ENCODE measurements at places on chromosomes 3 and 15.

- no peak for DNase-seq
Measured at GRCh38 chr3:128412180-128413002, 54.3 kb downstream of the DNAJB8 start.

- DNase-seq: no peak
Measured at GRCh38 chr15:31499953-31500765, 173.5 kb downstream of the KLF13 start.

DNA sequence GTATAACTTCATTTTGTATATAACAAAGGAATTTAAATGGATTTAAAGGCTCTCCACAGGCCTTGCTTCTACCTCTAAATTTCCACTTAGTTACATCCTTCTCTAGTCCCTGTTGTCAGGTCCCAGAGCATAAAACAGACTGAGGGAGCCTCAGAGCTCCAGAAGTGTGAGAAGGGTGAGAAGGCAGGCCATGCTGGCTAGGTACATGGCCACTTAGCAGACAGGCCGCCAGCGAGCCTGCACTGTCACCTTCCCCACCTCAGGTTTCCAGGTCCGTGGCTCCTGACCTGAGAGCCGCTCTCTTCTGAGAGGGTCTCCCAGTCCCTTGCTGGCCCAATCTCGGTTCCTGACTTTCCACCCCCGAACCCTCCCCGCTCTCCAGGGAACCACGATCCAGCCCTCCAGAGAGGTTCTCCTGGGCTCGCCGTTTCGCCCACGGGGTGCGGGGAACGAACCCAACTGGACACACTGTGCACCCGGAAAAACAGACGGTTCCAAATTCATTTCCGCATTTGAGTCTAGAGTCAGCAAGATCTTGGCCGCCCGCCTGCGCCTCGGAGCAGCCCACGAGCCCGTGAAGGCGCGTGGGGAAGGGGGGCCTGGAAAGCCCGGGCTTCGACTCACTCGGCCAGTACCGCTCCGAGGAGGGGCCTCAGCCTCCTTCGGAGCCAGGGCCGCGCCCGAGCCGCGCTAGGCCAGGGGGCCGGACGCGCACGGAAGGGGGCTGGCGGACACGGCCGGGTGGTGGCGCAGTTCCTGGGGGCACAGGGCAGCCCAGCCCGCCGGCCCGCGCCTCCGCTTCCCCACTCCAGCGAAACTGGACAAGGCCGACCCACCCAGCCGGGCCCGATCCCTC lies 16.7 kb upstream of the SOX2 start:
- DNase-seq: no peak

DNA sequence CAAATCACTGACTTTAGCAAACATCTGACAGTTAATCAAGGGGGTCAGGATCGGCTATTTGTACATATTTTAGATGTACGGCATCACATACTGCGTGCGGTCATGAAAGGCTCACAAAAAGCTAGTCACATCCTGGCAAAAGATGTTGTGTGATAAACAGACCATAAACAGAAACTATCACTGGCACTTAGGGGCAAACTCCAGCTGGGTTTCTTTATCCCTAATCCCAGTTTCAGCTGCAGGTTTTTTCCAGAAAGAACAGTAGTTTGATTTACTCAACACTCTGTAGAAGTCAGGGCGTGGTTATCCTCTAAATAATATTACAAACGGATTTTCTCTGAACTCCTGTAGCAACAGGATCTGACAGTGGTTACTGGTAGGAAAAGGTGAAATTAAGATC lies 112.4 kb upstream of the BHLHE40 start:
- no peak for DNase-seq

GRCh38 chr15:98442379-98442833 lies 205.9 kb upstream of the IGF1R start:
- no peak for DNase-seq

DNA sequence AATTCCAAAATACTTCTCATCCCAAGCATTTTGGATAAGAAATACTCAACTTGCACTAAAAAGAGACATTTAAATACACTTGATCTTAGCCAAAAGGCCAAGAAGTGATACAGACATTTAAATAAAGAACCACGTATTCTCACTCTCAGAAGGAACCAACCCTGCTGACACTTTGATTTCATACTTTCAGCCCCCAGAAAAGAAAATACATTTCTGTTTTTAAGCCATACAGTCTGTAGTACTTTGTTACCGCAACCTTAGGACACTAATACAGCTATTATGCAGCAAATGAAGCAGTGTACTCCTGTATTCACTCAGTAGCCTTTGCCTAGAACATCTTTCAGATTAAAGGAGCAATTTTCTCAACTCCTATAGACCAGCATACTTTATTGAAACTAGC lies 86.7 kb downstream of the TBC1D5 start:
- no peak for DNase-seq

- peak; percentile 44 for DNase-seq
Measured at GRCh38 chr15:94324117-94324826, 92.9 kb downstream of the MCTP2 start.

DNA sequence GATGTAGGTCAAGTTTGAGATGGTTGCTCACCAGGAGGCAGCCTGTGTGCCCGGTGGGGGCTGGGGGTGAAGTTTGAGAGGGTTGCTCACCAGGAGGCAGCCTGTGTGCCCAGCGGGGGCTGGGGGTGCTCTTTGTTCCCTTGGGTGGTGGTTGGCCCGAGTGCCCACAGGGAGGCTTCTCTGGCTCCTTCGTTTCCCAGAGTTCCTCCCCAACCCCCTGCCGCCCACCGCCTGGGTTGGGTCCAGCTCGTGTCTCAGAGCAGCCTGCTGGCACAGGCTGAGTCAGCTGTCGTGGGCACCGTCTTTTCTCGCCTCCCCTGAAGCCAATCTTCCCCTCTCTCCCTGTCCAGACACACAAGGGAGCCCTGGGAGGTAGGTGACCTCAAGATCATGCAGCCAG lies 3.1 kb downstream of the APBA2 start:
- no peak for DNase-seq

GRCh38 chr15:38085931-38086568 lies 151.6 kb downstream of the TMCO5A start:
- no peak for DNase-seq

GRCh38 chr3:46406788-46407611 lies at the start of the genes CCR5AS and CCRL2:
TSS of gene CCR5AS (minus strand) at chr3:46407066.
TSS of gene CCRL2 (plus strand) at chr3:46407259. CDS start at chr3:46408080, 821 bp downstream.
- DNase-seq: peak; percentile 22

DNA sequence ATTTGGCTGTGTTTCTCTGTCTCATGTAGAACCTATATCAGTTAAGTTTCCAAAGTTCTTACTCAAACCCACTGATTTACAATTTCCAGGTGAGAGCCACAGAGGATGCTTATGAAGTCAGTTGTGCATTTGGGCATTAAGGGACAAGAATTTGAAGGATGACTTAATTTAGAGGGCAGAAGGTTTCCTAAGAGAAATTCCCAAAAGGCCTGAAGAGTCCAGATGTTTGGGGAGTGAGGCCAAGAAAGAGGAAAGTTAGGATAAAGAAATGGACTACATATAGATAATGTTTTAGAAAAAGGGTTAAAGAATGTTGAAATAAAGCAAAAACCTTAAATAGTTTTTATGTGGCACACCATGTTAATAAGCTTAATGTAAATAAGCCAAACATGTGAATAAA lies 338.7 kb upstream of the GRM7 start:
- no peak for DNase-seq

DNA sequence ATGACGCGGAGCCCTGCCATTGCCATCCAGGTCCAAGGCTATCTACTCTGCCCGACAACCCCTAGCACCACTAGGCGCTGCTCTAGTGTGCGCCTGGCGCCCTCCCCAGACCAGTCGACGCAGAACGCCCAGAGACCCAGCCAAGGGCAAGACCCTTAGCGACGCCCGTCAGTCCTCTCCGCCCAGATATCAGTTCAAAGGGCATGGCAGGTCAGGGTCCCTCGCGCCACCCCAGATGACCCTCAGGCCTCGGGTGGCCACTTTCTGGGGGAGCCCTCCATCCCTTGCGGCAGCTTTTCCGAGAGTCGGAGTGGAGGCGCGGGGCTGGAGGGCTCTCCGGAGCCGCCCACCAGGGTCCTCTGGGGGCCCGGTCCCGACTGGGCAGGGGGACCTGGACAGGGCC lies 371 bp upstream of the CLSTN2 start:
- no peak for DNase-seq

DNA sequence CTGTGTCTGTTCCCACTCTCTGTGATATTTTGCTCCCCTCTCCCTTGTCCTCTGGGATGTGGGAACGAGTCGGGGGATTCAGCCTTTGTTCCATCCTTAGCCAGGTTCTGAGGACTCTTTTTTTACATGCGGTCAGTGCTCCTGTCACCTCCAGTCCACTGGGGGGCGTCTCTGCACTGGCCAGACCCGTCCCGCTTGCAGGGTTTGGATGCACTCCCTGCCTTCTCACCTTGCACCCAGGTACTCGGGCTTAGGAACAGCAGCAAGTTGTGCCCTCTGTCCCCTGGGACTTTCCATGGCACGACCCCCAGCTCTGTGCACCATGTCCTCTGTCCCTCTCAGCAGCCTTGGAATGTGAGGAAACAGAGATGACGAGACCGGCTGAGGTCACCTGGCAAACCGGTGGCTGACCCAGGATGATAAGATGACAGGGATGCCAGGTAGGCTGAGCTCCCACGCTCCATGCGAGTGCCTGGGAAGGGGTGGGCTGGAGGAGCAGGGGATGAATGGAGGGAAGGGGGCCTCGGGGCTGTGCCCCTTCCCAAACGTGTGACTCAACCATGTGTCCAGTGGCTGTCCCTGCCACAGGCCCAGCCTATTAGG lies 27.3 kb upstream of the FGD5 start:
- DNase-seq: no peak

DNA sequence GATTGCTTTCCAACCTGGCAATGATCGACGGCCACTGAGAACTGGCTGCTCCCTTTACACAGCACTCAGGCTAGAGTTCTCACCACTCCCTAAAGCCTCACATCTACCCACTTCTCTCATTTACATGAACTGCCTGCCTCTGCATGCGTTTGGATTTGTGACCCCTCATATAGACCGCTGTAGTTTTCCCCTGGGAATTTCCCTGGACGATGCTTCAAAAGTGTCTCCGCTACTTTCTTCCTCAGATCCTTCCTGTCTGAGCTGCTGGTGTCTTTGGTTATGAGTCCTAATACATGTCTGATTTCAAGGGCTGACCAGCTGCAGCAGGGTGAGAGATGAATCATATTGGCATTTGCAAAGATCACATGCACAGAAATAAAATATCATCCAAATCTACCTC lies 116.7 kb upstream of the ETV5 start:
- no peak for DNase-seq

DNA sequence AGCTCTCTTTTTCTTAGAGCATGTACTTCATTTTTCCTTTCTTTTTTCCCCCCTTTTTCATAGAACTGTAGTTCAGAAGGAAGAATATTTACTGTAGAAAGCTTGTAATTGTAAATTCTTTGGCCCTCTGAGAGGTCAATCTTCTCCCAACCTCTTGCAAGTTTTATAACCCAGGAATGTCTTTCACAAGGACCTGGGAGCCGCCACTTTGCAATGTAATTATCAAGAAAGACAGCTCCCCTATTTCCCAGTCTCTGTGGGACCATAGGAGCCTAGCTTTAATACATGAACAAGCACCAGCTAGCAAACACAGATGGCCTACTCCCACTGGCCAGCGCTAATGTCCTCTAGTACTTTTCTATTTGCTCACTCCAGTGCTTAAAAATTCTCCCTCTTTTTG lies 51.4 kb downstream of the NFKBIZ start:
- DNase-seq: no peak

DNA sequence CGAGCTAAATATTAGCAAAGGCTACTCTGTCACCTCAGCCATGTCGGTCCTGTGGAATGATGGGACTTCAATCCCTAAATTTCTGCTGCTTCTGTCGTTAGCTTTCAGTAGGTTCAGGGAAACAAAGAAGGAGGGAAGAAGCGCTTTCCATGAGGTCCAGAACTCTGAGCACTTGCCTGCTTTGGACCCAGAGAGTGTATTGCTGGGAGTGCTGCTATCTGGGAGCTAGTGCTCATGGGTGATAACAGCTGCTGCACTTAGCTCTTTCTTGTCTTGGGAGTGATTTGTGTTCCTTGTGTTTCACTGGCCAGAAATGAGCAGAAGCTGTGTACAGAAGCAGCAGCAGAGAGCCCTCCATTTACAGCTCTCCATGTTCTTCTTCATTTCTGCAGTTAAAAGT lies 369.8 kb downstream of the DIPK2A start:
- no peak for DNase-seq

DNA sequence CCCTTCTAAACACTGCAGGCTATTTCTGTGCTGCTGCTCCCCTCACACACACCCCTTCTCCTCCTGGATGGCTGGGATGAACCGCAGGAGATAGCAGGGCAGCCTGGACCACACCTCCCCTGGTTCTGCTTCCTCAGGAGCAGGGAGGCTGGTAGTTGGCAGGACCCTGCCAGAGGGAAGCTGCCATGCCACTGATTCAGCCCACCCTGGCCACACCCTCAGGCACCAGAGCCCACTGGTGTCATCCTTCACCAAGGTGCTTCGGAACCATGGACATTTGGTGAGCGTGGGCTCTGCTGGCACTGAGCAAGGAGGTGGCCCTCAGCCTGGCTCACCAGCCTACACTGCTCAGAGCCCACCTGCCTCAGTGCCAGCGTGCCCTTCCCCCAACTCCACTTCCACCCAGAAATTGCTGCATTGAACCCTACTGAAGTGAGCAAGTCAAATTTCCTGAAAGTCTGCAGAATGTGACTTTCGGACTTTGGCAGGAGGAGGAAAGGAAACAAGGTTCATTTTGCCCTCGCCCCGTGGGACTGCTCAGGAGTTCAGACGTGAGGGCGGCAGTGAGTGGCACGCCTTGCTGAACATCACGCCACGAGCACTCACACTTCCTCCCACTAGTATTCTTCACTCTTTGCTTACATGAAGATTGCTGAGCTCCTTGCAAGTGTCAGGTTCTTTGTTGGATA lies 26.3 kb downstream of the BMF start:
- peak; percentile 53 for DNase-seq

DNA sequence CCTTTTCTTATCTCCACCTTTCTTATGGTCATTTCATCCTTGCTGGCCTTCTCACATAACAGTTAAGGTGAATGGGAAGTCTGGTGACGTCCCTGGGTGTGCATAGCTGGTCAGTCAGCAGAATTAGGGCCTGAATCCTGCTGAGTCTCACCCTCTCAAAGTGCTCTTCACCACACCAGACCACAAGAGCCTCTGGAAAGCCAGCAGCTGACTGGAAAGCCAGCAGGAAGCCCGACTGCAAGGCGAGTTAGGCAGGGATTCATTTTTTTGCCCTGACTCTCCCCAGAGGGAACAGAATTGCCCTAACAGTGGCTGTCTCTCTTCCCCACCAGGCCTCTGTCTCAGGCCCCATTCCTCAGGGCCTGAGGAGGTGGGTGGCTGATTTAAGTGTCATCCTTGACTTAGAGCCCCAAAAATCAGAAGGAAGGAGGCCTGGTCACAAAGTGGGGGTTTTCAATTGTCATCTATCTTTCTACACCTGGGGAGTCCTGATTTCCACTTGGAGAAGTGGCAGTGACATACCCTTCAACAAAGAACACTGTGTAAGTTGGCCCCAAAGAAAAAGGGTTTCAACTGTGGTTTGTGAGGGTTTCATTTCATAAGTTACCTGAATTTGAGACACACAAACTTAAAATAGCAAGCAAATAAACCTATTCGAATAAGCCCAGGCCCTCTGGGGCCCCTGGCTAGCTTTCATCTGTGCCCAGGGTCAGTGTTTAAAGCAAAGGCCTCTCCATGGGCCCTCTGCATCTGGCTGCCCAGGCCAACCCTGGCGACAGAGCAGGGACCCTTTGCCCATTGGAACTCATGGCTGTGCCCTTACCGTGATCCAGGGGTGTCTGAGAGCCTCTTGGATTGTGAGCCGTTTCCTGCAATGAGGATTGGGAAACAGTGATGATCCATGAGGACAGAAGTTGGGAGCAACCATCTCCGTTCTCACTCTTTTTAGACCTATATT lies 90.5 kb upstream of the HERC1 start:
- no peak for DNase-seq
